ENCODE measurements at places on chromosomes 7 and 10.

DNA sequence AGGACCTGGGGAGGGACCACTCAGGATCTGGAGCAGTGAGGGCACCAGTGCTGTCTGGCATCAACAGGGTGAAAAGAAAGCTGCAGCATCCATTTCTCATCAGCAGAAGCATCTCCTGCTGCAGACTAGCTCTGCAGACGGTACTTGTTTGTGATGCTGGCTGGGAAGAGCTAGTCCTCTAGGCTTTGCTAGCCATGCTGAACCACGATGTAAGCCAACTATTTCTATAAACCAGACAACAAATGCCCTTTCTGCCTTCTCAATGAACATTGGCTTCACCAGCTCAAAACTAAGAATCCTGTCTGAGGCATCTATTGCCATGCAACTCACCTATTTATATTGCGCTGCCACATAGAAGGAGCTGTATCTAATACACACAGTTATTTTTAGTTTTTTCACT, 65.6 kb downstream of the CTTNBP2 start:
- DNase-seq: no peak

GRCh38 chr10:48361176-48361575, 54.7 kb downstream of the MAPK8 start:
- DNase-seq: no peak

DNA sequence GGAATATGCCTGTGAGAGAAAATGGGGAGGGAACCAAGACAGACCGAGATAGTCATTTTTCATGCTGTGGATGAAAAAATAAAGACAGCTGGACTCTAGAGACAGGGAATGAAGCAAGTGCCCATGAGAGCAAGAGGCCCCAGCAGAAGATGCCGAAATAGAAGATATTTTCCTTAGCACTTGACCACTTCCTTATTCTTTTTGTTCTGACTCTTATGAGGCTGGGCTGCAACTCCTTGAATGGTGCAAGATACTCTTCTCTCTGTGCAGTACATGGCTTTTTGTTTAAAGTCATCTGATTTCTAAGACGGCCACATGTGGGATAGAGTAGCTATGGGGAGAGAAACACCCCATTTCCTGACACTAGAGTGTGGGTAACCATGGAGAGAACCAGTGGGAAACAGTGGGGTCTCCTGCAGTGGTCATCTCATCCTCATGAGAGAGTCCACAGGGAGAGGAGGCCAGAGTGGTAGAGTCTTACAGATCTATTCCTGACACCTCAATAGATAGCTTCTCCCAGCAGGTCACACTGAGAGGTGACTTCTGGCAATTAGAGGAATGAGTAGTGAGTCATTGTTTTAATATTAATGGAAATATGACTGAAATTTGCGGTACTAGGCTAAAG, 18.0 kb upstream of the VCL start:
- DNase-seq: no peak

DNA sequence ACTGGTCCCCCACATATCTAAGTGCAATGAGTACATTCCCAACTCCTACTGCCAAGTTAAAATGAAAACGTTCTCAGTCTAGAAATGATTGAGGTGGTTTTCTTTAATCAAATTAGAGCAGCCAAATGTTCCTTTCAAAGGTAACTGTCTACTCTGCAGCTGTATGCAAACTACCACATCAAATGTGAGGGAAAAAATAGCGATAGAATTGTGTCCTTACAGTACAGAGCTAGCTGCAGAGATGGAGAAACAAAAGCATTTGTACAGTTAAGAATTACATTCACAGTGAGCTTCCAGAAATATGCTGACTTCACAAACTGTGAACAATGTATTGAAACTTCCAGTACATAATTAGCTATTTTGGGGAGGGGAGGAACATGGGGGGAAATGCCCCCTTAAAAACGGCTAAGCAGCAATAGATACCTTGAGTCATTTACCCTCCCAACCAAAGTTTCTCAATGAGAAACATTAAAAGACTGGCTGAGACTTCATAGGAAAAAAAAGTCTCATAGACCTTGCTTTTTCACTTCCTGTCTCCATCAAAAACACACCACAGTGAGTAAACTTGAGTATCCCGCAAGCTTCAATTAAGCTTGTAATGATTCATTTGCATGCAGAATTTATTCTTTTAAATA, 22.9 kb downstream of the CDK6 start:
- DNase-seq: peak; percentile 31

- DNase-seq: no peak
Measured at GRCh38 chr10:112715581-112715980, 234.5 kb upstream of the TCF7L2 start.

- DNase-seq: no peak
Measured at GRCh38 chr7:144525956-144526355, 122.5 kb upstream of the NOBOX start.

DNA sequence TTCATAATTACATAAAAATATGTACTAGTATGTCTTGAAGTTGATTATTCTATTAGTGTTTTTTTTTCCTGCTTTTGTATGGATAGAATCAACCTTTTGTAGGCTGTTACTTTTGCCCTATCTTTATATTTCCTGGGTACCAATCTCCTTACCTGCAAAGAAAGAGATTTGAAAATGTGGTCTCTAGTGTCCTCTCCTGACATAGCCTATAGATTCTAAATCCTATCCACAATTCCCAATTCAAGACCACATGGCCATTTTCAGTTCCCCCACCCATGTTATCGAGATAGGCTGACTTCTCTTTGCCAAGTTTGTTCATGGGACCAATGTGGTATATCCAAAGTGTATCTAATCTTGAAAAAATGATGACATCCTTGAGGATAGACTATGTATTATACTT, 269.4 kb upstream of the SEMA3D start:
- no peak for DNase-seq

DNA sequence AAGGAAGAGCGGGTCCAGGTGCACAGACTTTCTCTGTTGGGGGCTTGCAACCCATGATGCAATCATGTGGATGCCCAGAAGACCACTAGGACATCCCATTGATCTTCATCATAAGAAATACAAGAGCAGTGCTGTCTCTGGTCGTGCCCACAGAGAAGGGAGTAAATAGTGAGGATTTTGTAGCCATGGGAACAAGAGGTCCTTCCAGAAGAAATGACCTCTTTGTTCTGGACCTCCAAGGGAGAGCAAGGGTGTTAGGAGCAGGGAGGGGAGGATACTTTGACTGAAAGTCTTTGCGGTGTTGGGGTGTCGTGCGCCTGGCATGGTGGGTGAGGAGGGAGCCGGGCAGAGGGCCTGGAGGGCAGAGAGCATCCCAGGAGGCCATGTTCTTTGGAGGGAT, 55.0 kb upstream of the EN2 start:
- DNase-seq: no peak

DNA sequence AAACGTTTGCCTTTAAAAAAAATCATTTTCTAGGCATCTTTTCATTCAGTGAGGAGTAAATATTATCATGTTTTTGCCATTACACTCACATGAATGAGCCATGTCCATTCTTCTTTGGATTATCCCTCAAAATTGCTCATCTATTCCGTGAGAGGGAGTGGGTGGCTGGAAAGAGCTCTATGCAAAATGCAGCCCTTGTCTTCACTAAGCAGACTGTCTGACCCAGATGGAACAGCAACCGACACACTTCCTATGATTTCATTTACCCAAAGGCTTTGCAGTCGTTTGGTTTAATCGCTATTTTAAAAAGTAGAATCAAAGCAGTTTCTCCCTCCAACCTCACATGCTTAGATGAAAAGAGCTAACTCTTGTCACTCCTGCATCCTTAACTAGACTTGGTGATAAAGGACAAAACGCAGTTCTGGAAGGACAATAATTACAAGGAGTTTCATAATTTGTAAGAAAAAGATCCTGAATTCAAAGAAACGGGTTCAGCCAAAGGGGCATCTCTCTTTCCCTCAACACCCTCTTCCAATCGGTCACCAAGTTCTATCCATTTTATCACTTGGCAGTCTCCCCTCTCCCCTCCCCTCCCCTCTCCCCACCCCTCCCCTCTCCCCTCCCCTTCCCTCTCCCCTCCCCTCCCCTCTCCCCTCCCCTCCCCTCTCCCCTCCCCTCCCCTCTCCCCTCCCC, 198.1 kb upstream of the STK17A start:
- no peak for DNase-seq

- DNase-seq: no peak
Measured at GRCh38 chr10:71998840-71999194, 34.6 kb downstream of the CHST3 start.

- no peak for DNase-seq
Measured at GRCh38 chr10:64952042-64952441, 1430.8 kb downstream of the REEP3 start.

DNA sequence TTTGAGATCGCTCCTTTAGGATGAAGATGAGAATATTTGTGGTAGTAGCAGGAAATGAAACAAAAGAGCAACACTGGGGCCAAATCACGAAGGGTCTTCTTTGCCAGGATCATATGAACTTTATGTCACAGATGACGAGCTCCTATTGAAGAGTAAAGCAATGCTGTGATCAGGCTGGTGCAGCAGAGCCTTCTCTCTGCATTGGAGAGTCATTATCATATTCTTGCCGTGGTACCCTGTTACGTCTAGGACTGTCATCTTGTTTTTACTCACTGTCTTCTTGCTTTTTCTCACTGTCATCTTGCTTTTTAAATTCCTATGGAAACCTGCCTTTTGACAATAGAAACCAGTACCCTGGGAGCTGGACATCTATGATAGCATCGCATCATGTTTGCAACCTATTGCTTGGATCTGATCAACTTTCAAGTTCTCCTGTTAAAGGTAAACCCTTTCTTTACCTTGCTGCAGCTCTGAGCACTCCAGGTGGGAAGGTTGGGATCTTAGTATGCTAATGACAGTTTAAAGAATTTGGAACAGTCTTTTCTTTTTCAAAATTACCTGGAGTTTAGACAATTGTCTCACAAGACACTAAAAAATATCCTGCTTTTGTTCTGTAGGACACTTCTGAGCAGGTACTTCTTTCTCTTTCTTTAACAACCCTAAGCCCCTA, 27.9 kb upstream of the CACNA2D1 start:
- no peak for DNase-seq

DNA sequence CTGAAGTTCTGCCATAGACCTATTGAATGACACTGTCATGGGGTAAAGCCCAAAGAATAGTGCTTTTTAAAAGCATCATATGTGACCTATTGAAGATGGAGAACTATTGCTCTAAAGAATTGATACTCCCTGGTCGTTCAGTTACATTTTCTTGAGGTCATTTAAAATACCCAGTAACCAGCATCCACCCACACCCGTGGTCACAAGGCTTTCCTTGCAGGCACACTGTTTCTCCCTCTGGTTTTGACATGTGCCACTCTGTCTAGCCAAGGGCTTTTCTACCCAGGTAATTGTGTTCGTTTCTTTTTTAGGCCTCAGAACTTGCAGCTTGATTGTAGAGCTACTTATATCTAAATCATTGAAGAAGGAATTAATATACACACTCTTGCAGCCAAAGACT, 68.3 kb upstream of the LYZL2 start:
- DNase-seq: no peak

GRCh38 chr7:82286096-82286797, 157.3 kb downstream of the CACNA2D1 start:
- DNase-seq: no peak

DNA sequence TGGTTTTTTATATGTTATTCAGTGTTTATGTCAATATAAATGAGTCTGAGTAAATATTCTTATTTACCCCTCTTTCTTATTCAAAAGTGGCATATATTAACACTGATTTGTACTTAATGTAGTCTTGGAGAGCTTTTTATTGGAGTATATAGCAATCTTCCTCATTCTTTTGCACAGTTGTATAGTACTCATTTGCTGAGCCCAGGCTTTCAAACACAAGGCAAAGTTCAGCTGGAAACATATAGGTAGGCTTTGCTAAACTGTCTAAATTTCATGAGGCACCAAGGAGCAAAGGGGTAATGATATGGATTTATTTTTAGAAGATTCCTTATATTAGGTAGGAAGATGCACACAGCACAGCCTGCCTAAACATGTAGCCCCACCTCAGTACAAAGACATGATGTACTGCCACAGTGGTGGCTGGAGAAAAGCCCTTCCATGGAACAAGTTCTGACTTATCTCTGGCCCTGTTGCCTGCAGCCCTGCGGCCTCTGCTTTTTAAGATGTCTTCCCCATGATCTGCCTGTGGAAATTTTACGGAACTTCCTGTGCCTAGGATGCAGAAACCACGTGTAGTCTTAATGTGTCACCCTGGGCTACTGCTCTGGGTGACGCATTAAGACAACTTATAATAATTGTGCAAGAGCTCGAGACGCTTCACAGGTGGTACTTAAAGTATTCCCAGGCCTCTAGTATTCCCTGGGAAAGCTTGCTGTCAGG, 9.6 kb upstream of the PDCD4 start:
- DNase-seq: no peak

DNA sequence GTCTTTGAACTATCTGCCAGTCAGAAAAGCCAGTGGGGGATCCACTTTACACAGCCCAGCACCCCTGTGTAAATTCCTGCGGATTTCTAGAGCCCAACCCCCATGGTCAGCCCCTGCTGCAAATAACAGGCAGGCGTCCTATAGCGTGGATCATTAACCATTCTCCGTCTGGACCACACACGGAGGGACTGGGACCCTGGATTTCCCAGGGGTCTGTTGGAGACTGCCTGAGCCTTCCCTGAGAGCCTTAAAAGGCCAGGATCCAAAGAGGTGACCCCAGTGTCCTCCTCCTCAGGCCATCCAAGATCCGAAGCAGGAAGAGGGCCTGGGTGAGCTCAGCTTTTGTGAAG, 11.2 kb upstream of the GRID1 start:
- DNase-seq: no peak

DNA sequence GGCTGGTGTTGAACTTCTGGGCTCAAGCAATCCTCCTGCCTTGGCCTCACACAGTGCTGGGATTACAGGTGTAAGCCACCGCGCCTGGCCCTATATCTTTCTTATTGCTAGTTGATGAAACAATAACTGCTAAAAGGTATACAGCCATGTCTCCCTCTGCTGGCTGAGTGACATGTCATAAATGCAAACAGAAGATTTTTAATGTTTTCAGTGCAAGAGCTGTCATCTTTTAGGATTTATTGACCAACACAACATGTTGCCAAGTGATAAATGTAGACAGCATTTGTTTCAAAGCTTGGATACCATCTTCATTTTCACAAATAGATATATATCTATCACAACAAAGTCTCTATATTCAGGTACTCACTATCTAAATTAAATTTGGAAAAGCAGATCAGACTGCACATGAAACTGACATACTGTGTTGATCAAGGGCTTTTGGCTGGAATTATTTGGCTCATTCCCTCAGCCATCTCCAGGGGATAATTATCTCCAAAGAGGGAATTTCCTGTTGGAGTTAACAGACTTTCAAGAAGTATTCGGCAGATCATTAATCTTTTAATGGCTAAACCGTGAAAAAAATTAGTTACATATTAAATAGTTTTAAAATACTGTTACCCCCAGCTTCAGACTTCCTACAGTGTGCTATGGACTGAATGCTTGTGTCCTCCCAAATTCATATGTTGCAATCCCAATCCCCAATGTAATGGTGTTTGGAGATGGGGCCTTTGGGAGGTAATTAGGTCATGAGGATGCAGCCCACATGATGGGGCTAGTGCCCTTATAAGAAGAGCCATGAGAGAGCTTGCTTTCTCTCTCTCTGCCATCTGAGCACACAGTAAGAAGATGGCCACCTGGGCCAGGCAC, 41.3 kb upstream of the SRPK2 start:
- no peak for DNase-seq

GRCh38 chr7:43575506-43575905, 7.4 kb upstream of the STK17A start:
- no peak for DNase-seq

All from DMS153 (cell line).